ENCODE measurements at places on chromosomes 11 and 22.

GRCh38 chr11:70818351-70818750 is 420.0 kb downstream of the CTTN start:
- DNase-seq: no peak

GRCh38 chr11:17840101-17840548 is 105.5 kb downstream of the KCNC1 start:
- DNase-seq: no peak

- no peak for DNase-seq
These were observed 7.4 kb downstream of the CD248 start for GRCh38 chr11:66309475-66309874.

- DNase-seq: no peak
These were observed 18.7 kb upstream of the TMPRSS5 start for GRCh38 chr11:113724778-113725177.

GRCh38 chr11:1162138-1162475 is 4.4 kb downstream of the MUC5AC start:
- no peak for DNase-seq

DNA sequence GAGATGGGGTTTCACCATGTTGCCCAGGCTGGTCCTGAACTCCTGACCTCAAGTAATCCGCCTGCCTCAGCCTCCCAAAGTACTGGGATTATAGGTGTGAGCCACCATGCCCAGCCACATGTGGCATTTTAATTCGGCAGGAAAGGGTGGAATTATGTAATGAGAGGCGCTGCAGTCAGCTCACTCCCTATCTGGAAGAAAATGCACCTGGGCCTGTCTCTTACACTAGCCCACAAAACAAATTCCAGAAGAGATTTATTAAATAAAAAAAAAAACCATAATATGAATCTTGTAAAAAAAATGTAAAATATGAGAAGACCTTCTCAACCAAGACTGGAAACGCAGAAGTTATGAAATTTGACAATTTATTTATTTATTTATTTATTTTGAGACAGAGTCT is 8.2 kb upstream of the KAT5 start:
- DNase-seq: no peak

- no peak for DNase-seq
These were observed 15.4 kb downstream of the SHANK2 start for GRCh38 chr11:71236836-71237475.

DNA sequence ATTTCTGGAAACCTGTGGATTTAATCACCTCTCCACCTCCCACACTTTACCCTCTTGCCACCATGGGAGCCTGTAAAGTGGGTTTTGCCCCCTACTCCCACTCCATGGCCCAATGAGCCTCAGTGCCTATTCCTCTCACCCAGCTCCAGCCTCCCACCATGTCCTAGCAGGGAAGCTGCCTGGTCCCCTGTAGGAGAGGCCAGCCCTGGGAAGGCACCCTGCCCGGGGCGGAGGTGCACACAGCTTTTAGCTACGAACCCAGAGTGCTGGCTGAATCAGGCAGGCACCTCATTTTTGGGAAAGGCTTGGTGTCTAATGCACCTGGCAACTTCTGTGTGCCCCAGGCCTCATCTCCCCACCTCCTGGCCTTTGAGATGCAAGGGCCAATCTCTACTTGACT is 35.8 kb upstream of the ALX4 start:
- no peak for DNase-seq

DNA sequence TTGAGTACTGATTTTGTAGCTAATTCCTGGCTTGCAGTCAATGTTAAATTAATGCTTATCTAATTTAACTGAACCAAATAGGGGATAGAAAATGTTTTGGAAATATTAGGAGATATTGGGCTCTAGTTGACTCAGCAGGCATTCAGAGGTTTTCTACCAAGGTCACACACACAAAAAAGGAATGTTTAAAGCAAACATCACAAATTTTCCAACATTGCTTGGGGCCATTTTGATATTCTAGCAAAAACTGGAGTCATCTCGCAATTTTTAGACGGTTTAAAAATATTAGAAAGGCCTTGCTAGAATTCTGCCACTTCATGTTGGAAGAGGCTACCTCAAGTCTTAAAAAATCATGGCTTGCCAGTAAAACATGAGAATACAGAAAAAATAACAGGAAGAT is 2082.1 kb upstream of the RAG2 start:
- no peak for DNase-seq

- DNase-seq: peak; percentile 87
These were observed 812 bp downstream of the FADD start for GRCh38 chr11:70203751-70204465.

GRCh38 chr11:46197421-46197820 is 76.2 kb upstream of the PHF21A start:
- no peak for DNase-seq

DNA sequence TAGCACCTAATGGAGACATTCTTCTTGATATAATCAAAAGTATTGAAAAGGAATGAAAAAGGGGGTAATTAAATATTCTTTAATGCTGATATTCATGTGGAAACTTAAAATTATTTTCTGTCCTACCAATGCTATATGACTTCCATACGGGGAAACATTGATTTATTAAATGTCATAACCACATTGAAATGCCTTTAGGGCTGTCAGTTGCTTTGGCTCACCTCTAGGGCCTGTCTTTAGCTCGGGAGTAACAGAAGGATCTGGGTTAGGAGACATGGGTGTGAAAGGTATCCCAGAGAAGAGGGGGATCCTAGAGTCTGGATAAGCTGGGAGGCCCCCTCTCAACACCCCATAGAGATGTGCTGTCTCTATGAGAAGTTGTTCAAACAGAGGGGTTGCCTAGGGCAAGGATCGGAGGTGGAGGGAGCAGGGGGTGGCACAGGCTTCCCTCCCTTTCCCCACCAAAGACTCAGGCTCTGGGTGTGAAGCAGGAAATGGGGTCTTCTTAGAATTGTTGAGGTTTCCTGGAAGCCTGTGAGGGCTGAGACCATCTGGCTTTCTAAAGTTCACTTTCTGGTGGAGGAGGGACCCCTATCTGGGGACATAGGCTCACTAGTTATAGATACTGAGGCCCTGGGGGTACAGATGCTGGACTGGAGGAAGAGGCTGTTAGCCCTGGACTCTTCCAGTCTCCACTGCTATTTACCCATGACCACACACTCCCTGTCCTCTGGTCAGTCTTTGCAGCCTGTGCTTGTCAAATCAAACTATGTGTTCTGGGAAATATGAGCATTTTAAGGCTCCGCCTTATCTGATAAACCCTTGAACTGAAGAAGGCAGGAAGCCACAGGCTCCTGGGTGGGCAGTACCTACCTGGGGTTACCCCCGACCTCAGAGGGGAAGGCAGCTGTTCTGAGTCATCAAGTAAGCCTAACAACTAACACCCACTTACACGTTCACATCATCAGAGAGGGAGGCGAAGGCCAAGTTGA is 55.8 kb upstream of the RRAS2 start:
- peak; percentile 83 for DNase-seq

DNA sequence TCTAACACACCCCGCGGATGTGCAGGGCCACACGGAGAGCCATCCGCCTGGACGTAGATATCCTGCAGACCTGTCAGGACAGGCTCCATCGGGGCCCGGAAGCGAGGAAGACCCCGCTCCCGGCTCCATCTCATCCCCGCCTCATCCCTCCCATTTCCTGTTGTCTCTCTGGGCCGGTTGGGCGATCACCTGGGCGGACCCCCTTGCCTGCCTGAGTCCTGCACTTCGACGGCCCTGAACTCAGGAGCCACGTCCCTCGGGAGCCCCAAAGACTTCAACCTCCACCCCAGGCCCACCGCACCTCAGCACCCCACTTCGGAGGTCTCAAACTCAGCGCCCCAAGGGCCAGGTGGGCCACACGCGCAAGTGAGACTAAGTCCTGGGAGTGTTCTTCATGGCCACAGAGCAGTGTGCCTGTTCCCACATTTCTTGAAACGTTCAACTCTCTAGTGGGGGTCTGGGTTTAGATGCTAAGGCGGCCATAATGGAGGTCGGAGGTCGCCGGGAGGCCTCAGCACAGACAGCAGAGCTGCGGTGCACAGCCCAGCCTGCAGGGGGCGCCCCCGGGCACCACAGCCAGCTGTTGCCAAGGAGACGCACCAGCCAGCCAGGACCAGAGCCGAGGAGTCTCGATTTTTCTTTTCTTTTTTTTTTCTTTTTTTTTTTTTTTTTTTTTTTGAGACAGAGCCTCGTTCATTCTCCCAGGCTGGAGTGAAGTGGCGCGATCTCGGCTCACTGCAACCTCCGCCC is 26.0 kb upstream of the FADD start:
- DNase-seq: no peak

- DNase-seq: peak; percentile 36
These were observed 3.5 kb downstream of the PHLDB1 start for GRCh38 chr11:118610773-118611432.

DNA sequence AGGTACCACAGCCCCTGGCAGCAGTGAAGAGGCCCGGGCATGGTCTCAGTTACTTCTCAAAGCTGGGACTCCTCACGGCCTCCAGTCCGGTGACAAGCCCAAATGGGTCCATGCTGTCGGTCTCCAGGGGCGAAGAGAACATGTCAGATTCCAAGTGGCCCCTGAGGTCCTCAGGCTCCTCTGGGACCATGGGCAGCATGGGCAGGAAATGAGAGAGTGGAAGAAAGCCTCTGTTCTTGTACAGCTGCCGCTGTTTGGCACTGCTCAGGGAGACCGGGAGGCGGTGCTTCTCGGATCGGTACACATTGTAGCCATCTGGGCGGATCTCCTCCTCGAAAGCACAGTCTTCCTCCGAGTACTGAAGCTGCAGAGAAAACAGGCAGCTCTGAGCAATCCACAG is 4.6 kb downstream of the FGF19 start:
- no peak for DNase-seq

- DNase-seq: no peak
These were observed 45.8 kb downstream of the LRFN4 start for GRCh38 chr11:66902486-66903177.

DNA sequence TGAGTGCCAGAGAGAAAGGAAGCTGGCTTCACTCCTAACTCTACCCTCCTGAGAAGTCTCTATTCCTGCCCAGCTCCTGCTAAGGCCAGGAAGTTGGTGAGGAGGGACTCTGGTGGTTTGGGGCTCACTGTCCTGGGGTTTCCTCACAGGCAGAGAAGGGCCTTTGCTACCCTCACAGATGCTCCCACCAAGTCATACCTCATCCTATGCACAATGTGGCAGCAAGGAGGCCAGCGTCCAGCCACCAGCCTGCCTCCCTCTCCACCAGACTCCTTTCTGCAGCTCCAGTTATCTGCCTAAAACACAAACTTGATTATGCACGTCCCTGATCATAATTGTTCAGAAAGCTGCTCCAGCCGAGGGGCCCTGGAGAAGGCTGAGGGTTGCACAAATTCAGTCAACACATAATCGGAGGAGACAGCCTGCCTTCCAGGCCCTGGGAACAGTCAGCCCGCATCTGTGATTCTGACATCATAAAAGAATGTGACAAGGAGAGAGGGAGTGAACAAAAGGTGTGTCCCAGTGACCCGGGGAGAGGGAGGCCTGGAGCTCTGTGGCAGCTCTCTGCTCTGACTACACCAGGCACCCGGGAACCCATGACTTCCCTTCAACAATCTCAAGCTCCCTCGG is 28.8 kb downstream of the DKK3 start:
- peak; percentile 55 for DNase-seq

DNA sequence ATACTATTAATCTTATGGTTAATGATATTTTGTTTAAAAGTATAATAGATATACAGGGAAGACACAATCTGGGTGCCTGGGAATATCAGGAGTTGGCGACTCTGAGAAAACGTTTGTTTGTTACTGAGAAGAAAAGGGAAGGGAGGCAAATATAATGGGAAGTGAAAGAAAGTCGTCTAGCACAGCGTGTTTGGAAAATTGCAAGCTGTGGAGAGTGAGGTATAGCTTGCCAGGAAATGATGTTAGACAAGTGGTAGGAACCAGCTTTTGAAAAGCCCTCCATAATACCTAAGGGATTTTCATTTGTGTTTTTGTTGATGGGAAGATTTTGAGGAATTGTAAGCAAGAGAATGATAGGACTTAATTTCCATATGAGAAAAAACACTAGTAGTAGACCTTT is 322.2 kb downstream of the LUZP2 start:
- DNase-seq: no peak

GRCh38 chr11:36374726-36375125 is 78.6 kb downstream of the PRR5L start:
- no peak for DNase-seq

DNA sequence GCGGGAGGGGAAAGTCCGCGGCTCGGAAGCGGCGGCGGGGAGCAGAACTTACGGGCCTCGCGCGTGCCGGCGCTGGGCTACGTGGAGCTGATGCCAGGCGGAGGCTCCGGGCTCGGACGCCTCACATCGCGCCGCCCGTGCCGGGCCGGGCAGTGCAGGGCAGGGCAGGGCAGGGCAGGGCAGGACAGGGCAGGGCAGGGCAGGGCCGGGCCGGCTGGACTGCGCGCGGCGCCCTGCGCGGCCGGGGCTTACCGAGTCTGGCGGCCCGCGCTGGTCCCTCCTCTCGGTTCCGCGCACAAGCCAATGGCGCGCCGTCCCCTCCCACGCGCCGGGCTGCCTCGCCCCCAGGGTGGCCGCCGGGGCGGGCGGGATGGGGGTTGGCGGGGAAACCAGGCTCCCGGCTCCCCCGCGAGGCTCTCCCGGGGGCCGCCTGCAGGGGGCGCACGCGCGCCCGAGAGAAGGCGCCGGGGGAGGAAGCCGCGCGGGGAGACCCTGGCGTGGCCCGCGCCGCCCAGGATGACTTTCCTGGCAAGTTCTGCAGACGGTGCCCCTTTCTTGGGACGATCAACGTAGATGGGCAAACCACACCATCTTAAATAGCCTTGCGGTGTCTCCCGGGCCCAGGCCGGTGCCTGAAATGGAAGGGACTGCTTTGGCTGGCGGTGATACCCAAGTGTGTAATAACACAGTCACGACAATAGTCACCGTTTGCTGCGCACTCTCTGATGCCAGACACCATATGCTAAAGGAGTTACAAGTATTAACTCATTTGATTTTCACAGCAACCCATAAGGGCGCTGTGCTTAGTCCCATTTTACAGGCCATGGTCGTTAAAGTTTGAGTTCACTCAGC is at the start of gene TP53I11:
TSS of gene TP53I11 (minus strand) at position 259 of the 852 bp plus-strand sequence. CDS start 12,548 bp downstream, outside the sequence.
- DNase-seq: peak; percentile 43

DNA sequence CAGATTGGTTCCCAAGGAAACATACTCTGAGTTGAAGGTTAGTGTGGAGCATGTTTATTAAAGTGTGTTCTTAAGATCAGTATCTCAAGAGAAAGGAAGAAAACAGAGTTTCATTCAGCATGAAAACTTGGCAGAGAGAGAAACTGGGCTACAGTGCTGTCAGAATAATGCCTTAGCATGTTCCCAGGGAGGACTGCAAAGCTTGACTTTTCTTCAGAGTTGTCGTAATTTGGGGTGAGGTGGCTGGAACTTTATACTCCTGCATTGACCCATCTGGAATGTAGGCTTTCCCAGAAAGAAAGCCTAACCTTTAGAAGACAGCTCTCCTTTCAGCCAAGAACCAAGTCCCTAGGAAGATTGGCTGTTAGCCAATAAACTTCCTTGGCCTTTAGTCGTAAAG is 190.8 kb upstream of the CNTN5 start:
- no peak for DNase-seq

- DNase-seq: no peak
These were observed 15.0 kb downstream of the VWCE start for GRCh38 chr11:61279934-61280659.

All from amniotic epithelial cell (primary cell).